ENCODE measurements at places on chromosomes 3 and 15. TPM values are rescaled to one million over a fixed set of nuclear protein-coding genes. Genes with fewer than 3 reads are reported as not detected.

XIRP1 gene
- total RNA-seq: not detected

EPHB1 gene
- total RNA-seq: 0.86 TPM

PLSCR4 gene
- total RNA-seq: 4.1 TPM

DNA sequence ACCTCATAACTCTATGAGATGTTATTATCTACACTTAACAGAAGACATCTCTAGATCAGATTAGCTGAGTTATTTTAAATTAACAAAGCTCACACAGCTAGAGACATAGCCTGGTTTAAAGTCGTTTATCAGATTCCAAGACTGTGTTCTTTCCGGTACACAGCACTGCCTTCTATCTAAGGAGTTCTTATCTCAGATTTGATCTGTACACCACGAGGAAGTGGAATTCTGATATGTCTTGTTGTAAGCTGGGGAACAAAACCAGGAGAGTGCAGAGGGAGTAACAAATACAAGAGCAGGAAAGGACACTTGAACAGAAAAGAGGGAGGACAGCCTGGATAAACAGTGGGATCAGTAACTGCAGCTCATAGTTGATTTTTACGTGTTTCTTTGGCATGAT, 61.7 kb upstream of the KCNMB2 start:
- H3K4me3 ChIP-seq: no peak overlapping the region
- no peaks in the 10 kb centered on the region for H3K27me3 ChIP-seq
- no peaks in the 10 kb centered on the region for H3K36me3 ChIP-seq
- no peak for DNase-seq
- no peak overlapping the region for H3K27ac ChIP-seq

- DNase-seq: no peak
- peaks cover 94% of the 10 kb centered on the region for H3K4me1 ChIP-seq
- peaks cover 62% of the 10 kb centered on the region for H3K36me3 ChIP-seq
- peak overlapping the region; percentile 96 for H3K27ac ChIP-seq
These were observed 7.6 kb downstream of the ANXA2 start for GRCh38 chr15:60390231-60390630.

CRYGS gene
- total RNA-seq: 4.3 TPM

CPB1 gene
- total RNA-seq: 6.2 TPM

DNA sequence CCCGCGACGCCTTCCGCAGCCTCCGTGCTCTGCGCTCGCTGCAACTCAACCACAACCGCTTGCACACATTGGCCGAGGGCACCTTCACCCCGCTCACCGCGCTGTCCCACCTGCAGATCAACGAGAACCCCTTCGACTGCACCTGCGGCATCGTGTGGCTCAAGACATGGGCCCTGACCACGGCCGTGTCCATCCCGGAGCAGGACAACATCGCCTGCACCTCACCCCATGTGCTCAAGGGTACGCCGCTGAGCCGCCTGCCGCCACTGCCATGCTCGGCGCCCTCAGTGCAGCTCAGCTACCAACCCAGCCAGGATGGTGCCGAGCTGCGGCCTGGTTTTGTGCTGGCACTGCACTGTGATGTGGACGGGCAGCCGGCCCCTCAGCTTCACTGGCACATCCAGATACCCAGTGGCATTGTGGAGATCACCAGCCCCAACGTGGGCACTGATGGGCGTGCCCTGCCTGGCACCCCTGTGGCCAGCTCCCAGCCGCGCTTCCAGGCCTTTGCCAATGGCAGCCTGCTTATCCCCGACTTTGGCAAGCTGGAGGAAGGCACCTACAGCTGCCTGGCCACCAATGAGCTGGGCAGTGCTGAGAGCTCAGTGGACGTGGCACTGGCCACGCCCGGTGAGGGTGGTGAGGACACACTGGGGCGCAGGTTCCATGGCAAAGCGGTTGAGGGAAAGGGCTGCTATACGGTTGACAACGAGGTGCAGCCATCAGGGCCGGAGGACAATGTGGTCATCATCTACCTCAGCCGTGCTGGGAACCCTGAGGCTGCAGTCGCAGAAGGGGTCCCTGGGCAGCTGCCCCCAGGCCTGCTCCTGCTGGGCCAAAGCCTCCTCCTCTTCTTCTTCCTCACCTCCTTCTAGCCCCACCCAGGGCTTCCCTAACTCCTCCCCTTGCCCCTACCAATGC, 2.0 kb downstream of the ISLR start:
- H3K36me3 ChIP-seq: no peaks in the 10 kb centered on the region
- DNase-seq: no peak
- peaks cover 8% of the 10 kb centered on the region for H3K4me1 ChIP-seq
- no peak overlapping the region for H3K4me3 ChIP-seq
- H3K27ac ChIP-seq: no peak overlapping the region

GRCh38 chr15:62745621-62746225, 296.8 kb upstream of the TPM1 start:
- no peak for DNase-seq
- no peaks in the 10 kb centered on the region for H3K27me3 ChIP-seq
- no peaks in the 10 kb centered on the region for H3K4me1 ChIP-seq
- no peak overlapping the region for H3K27ac ChIP-seq

- no peaks in the 10 kb centered on the region for H3K27me3 ChIP-seq
- no peaks in the 10 kb centered on the region for H3K4me1 ChIP-seq
- H3K4me3 ChIP-seq: no peak overlapping the region
These were observed 1005.9 kb downstream of the ZPLD1 start for GRCh38 chr3:103440539-103441203.

- H3K36me3 ChIP-seq: no peaks in the 10 kb centered on the region
- H3K4me3 ChIP-seq: peak overlapping the region; percentile 2
- DNase-seq: peak; percentile 75
- peak overlapping the region; percentile 76 for H3K27ac ChIP-seq
- H3K27me3 ChIP-seq: no peaks in the 10 kb centered on the region
- H3K4me1 ChIP-seq: peaks cover 56% of the 10 kb centered on the region
These were observed 52.1 kb downstream of the ITGB5 start for GRCh38 chr3:124834723-124835718.

DNA sequence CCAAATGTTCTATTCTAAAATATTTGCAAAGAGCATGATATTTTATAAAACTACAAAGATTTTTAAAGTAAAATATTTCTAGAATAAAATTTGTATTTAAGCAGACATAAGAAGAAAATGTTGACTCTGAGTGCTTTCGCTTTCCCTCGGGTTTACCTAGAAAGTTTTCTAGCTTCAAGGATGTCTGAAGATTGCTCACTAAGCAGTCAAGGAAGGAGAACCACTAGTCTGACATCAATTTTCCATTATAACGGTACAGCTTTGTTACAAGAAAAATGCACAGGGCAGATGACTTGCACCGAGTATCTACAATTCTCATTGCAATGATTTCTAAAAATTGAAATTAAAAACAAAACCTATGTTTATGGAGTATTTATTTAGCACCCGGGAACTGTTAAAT, 14.2 kb downstream of the GPR15 start:
- no peak overlapping the region for H3K4me3 ChIP-seq
- peaks cover 77% of the 10 kb centered on the region for H3K4me1 ChIP-seq
- no peak for DNase-seq
- H3K27ac ChIP-seq: peak overlapping the region; percentile 45
- H3K36me3 ChIP-seq: no peaks in the 10 kb centered on the region

DNA sequence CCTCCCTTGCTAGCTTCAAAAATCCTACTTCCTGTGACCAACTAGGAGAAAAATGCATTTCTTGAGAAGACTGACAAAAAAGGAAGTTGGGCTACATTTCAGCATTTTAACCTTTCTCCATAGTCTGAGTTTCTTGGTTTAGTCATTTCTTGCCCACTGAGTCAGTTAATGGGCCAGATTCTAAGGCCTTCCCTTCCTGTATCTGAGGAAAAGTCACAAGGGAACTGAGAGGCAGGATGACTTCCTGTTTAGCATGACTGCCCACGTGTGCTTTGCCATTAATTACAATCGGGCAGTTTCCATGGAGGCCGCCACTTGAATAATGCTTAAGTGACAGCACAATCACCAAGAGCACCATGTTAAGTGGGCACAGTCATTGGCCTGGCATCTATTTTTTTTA, 794.4 kb upstream of the LMCD1 start:
- H3K36me3 ChIP-seq: no peaks in the 10 kb centered on the region
- H3K4me1 ChIP-seq: peaks cover 2% of the 10 kb centered on the region
- H3K27me3 ChIP-seq: no peaks in the 10 kb centered on the region
- H3K4me3 ChIP-seq: no peak overlapping the region
- no peak for DNase-seq
- H3K27ac ChIP-seq: no peak overlapping the region

DNA sequence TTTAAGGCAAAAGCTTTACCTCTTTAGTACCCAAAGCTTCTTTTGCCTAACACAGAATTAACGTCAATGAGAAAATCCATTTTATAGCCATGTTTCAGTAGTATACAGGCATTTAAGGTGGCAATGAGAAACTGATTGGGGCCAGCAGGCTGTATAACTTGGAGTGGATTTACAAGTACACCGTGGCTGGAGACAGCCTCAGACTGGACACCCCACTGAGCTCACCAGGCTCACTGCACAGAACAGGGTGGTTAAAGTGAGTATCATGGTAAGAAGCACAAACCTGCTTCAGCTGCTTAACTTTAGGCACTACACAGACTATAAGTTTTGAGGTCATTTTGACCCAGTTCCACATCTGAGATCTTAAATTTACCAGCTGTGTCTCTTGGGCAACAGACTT, 8.9 kb downstream of the CPOX start:
- no peak overlapping the region for H3K4me3 ChIP-seq
- peaks cover 77% of the 10 kb centered on the region for H3K36me3 ChIP-seq
- H3K27me3 ChIP-seq: no peaks in the 10 kb centered on the region
- H3K27ac ChIP-seq: peak overlapping the region; percentile 93

- H3K27ac ChIP-seq: no peak overlapping the region
- H3K36me3 ChIP-seq: no peaks in the 10 kb centered on the region
- DNase-seq: no peak
- no peaks in the 10 kb centered on the region for H3K4me1 ChIP-seq
- H3K27me3 ChIP-seq: no peaks in the 10 kb centered on the region
- H3K4me3 ChIP-seq: no peak overlapping the region
These were observed 49.5 kb downstream of the MYLK start for GRCh38 chr3:123834631-123835030.

GRCh38 chr3:69880069-69880640, 119.4 kb upstream of the SAMMSON start:
- H3K27ac ChIP-seq: no peak overlapping the region
- no peaks in the 10 kb centered on the region for H3K4me1 ChIP-seq
- no peak for DNase-seq
- no peak overlapping the region for H3K4me3 ChIP-seq
- H3K27me3 ChIP-seq: no peaks in the 10 kb centered on the region

CPN2 gene
- total RNA-seq: not detected

DNA sequence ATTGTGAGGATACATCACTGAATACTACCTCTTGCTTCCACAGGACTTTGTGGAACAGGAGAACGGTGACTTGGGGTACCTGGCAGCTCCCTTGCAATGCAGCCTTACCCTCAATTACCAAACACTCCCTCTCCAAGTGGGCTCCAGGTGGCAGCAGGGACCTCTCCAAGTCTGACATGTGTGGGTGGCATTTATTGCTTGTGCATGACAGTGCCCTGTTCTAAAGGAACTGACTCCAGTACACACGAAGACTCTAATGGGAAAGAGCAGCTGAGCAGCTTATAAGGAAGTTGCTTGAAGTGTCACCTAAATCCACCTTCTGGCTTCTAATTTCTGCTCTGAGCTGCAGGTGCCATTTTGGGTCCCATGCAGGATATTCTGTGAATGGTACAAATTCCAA, 174.1 kb upstream of the SLCO3A1 start:
- no peaks in the 10 kb centered on the region for H3K36me3 ChIP-seq
- no peak overlapping the region for H3K27ac ChIP-seq
- peaks cover 8% of the 10 kb centered on the region for H3K27me3 ChIP-seq
- no peaks in the 10 kb centered on the region for H3K4me1 ChIP-seq

GRCh38 chr3:61948699-61949305, 387.4 kb downstream of the PTPRG start:
- no peak for DNase-seq
- no peaks in the 10 kb centered on the region for H3K4me1 ChIP-seq
- H3K4me3 ChIP-seq: no peak overlapping the region
- no peaks in the 10 kb centered on the region for H3K27me3 ChIP-seq
- H3K27ac ChIP-seq: no peak overlapping the region
- H3K36me3 ChIP-seq: no peaks in the 10 kb centered on the region

NAA80 gene
- 21.3 TPM for total RNA-seq

DNA sequence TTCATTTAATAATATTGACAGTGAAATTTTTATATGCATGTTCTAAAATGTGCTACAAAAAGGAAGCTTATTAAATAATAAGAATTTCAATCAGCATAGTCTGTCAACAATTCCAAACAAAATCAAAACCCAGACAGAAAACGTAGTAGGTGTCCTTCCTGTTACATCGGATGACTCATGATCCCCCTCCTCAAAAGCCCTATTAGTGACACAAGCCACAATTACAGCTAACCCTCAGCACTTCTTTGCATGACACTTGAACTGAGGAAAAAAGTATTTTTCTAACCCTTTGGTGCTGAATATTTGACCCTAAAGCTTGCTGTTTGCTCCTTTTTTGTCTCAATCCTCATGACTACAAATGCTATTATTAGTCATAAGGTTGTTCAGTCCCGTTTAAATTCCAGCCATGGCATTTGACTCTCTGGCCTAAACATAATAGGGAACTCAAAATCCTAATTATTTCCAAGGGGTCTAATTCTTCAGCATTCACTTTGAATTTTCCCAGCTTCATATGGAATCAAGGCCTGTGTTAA, 78.1 kb downstream of the COL8A1 start:
- no peaks in the 10 kb centered on the region for H3K4me1 ChIP-seq
- H3K27me3 ChIP-seq: peaks cover 91% of the 10 kb centered on the region
- H3K36me3 ChIP-seq: no peaks in the 10 kb centered on the region
- no peak for DNase-seq
- H3K27ac ChIP-seq: no peak overlapping the region

TMEM207 gene
- total RNA-seq: not detected

- DNase-seq: no peak
- H3K27me3 ChIP-seq: no peaks in the 10 kb centered on the region
- no peaks in the 10 kb centered on the region for H3K36me3 ChIP-seq
These were observed 10.1 kb downstream of the ITGA11 start for GRCh38 chr15:68421798-68422402.

DNA sequence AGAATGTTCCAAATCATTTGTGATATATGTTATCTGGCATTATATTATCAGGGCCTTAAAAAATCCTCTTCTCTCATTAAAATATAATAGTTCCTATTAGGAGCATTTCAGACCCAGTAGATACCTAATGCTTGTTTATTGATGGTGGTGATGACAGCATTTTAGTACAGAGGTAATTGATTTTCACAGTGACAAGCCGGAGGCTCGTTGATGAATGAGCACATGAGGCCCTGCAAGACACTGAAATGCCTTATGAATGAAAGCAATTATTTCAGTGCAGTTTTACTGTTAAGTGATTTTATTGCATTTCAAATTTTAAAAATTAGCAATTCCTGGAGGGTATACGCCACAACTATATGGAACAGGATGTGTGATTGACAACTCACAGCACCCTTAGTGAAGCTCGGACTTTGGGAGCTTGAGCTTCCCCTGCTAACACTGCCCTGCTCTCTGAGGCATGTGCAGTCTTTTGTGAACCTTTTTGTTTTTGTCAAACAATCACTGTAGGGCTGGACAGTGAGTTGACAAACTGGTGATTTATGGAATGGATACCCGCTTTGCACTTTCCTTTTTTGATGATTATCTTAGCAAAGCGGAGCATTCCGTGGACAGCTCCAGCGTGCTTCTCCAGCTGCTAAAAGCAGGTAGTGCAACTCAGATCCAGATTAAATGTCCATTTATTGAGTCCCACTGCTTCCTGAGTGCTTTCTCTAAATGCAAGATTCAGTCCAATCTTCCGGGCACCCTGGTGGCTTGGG, 187.0 kb upstream of the ATP10A start:
- H3K4me3 ChIP-seq: no peak overlapping the region
- no peaks in the 10 kb centered on the region for H3K36me3 ChIP-seq
- no peaks in the 10 kb centered on the region for H3K27me3 ChIP-seq
- no peak overlapping the region for H3K27ac ChIP-seq
- no peak for DNase-seq
- H3K4me1 ChIP-seq: no peaks in the 10 kb centered on the region
